ENCODE measurements at places on chromosomes 7 and 10.

GRCh38 chr10:110804376-110804775, 67.4 kb upstream of the PDCD4 start:
- DNase-seq = no peak

DNA sequence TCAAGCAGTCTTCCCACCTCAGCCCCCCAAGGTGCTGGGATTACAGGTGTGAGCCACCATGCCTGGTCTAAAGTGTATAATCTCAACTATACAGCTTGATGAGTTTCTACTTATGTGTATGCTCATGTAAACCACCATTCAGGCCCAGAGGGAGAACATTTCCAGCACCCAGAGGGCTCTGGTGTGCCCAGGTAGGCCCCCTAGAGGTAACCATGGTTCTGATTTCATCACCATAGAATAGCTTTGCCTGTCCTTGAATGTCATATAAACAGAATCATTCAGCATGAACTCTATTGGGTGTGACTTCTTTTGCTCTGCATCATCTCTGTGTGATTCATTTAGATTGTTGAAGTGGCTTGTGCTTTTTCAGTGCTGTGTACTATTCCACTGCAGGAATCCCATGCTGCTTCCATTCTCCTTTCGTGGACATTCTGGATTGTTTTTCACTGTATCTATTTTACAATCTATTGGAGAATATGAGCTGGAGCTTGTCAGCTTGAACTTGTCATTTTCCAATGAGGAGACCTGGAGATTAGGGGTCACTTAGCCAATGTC, 35.2 kb downstream of the COL26A1 start:
- no peak for DNase-seq

- DNase-seq = peak; percentile 88
These were observed 1.7 kb upstream of the SPACDR start for GRCh38 chr7:100465702-100466311.

DNA sequence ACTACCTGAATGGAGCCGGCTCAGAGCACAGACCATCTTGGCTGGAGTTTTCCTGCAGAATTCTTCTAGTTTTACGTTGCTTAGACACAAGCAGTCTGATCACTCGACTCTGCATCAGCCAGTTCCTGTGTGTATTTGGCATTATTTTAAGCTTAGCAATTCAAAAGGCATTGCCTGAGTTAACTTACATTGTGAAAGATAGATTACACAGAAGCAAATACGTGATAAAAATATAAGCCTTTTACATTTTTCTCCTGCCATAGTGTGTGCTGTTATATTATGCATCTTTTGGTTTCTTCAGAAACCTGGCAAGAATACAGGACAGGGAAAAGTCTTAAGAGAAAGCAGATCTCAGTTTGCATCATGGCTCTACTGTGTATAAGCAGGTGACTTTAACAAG, 98.1 kb downstream of the LRRC4 start:
- no peak for DNase-seq

DNA sequence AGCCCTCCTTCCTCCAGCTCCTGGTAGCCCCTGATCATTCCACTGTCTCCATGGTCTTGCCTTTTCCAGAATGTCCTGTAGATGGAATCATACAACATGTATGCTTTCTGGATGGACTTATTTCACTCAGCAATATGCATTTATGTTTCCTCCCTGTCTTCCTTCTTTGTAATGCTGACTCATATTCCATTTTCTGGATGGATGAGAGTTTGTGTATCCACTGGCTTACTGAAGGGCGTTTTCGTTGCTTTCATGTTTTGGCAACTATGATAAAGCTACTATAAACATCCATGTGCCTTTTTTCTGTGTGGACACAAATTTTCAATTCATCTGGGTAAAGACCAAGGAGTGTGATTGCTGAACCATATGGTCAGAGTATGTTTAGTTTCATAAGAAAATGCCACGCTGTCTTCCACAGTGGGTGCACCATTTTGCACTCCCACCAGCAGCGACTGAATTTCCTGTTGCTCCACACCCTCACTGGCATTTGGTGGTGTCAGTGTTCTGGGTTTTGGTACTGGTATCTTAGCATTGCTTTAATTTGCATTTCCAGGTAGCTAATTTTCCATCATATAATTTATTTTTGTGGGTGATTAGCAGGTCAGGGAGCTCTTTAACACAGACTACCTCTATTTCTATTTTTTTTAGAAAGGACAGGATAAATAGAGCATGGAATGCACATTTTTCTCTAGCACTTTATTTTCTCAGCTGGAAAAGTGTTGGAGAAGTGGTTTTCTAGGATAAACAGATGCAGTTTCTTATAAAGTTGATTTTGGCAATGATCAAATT, 252.2 kb downstream of the WDR37 start:
- DNase-seq = no peak

GRCh38 chr10:27779462-27780015, 33.9 kb upstream of the MKX start:
- no peak for DNase-seq

Data from ACHN (cell line).